ENCODE measurements at places on chromosomes 16 and 17. TPM values are rescaled to one million over a fixed set of nuclear protein-coding genes. Genes with fewer than 3 reads are reported as not detected.

The KRT24 gene
- polyA plus RNA-seq = not detected

The NGFR gene
- 2.6 TPM for polyA plus RNA-seq

The KRT20 gene
- not detected for polyA plus RNA-seq

The HOXB2 gene
- polyA plus RNA-seq = 168 TPM

The KCNH4 gene
- 0.88 TPM for polyA plus RNA-seq

The PRAC2 gene
- not detected for polyA plus RNA-seq

The PCGF2 gene
- 88.3 TPM for polyA plus RNA-seq

The SLC16A6 gene
- polyA plus RNA-seq = 1.5 TPM

The BEAN1 gene
- 6.1 TPM for polyA plus RNA-seq

The JUP gene
- polyA plus RNA-seq = 195 TPM

The CARD14 gene
- polyA plus RNA-seq = 0.22 TPM

The CD7 gene
- polyA plus RNA-seq = 0.88 TPM

The RAB40B gene
- 31.1 TPM for polyA plus RNA-seq

The TP53TG3F gene
- polyA plus RNA-seq = 1.7 TPM

The FAM171A2 gene
- 62.5 TPM for polyA plus RNA-seq

The KRTAP1-3 gene
- polyA plus RNA-seq = not detected

The CAVIN1 gene
- polyA plus RNA-seq = 36.9 TPM
